ENCODE measurements at places on chromosomes 11 and 22. TPM values are rescaled to one million over a fixed set of nuclear protein-coding genes. Genes with fewer than 3 reads are reported as not detected.

Gene VSTM5
- 0.36 TPM for total RNA-seq

Gene APOL4
- total RNA-seq, result 2.9 TPM

Gene OR10D3
- not detected for total RNA-seq

Gene CLCF1
- total RNA-seq, result 6.2 TPM

Gene MAP6
- total RNA-seq, result 0.72 TPM

Gene B4GALNT4
- 0.88 TPM for total RNA-seq

All from osteoblast (primary cell).